ENCODE measurements at places on chromosomes 5 and 9.

DNA sequence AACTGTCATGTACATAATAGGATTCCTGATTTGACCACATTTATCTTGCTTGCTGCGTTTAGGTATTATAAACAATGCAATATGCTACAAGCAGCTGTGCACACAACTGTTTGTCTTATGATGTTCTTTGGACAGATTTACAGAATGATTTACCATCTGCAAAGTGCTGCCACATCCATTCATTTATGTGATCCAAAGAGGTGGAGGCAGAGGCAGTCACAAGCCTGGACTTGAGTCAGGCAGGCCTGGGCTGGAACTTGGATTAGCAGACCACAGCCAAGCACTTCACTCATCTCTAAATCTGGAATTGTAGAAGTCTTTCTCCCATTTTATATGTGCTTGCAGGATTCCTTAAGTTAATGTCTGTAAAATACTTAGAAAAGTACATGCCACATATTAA lies 149.0 kb downstream of the INSYN2B start:
- DNase-seq: no peak

DNA sequence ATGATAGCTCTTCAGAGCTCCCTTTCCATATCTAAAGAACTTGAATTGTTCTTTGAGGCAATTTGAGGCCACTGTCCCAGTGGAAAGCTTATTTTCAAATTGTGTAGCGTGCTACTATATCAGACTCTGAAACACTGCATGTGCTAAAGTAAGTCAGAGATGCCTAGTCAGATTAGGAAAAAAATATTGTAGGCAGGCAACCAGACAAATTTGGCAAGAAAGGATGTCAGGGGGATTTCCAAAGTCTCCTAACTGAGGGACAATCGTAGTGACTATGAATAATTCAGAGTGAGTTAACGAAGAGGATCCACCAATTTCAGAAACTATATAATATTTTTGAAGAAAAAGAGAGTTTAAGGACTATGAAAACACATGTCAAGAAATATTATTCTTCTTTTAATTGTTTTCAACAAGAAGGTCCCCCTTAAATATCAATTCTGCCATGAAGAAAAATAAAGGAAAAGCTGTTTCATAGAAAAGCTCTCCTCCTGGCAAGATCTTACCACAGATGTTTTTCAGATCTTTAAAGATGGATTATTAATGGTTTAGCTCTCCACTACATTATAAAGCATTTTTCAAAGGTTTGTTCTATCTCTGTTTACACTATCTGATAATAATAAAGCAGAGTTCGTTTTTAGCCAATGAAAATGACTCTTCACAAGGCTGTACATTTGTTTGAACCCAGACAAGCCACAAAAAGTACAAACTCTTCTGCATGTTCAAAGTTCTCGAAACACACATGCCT lies 273.5 kb upstream of the PTGER4 start:
- DNase-seq: no peak

- DNase-seq: no peak
These were observed 140.6 kb upstream of the PUM3 start for GRCh38 chr9:2984491-2984890.

DNA sequence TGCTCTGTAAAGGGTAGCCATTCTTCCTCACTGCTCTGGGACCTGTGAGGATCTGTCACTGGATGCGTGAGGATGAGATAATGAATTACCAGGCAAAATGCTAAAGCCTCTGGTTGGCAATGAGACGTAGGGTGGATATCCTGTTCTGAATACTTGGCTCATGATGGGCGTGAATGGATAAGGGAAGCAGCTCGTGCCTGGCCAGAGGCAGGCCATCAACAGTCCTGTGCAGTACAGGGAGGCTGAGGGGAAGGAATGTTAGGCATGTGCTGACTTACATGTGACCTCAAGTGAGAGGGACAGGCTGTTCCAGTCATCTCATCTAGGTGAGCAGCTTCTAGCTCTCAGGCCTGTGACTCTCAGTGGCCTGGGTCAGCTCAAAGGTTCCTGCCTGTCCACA lies 172.8 kb downstream of the CARTPT start:
- no peak for DNase-seq

DNA sequence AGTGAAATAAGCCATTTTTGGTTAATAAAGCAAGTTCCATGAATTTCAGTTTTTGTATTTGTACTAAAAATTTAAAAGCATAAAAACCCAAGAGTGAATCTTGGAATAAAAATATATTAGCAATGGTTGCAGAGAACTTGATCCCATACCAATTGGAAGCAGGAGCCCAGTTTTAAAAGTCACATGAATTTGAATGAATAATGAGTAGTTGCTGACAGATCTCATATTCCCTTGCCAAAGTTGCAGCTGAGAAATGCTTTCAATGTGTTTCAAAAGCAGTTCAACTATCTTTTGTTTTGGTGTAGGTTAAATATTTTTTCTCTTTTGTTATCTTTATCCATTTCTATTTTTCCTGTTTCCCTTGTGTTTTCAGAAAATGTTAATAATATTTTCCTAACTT lies 818.6 kb downstream of the CDH18 start:
- no peak for DNase-seq

- DNase-seq: no peak
These were observed 85.6 kb downstream of the FBXW11 start for GRCh38 chr5:171920765-171921391.

GRCh38 chr5:40945111-40945510 lies 35.8 kb downstream of the C7 start:
- DNase-seq: no peak

- DNase-seq: peak; percentile 54
These were observed at the start of gene ABLIM3 for GRCh38 chr5:149141224-149141956. Gene ABLIM3, plus strand, starts transcription at chr5:149141493. Its CDS starts 603 bp downstream, at chr5:149142096.

DNA sequence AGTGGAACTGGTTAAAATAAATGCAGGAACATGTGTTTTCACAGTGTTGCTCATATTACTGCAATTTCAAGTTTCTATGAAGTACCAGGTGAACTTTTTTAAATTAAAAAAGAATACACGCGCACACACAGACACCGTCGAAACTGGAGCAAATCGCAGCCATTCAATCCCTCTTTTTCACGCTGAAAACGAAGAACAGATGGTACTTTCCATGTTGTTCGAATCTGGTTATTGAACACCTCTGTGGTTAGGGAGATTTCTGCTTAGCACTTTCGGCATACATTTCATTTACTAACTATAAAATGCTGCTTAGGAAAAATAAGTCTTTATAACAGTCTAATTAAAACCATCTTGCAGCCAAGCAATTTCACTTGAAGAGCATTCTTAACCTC lies 6.8 kb downstream of the ZNF608 start:
- DNase-seq: no peak

- DNase-seq: no peak
These were observed 8.1 kb downstream of the PRDM12 start for GRCh38 chr9:130672466-130672865.

DNA sequence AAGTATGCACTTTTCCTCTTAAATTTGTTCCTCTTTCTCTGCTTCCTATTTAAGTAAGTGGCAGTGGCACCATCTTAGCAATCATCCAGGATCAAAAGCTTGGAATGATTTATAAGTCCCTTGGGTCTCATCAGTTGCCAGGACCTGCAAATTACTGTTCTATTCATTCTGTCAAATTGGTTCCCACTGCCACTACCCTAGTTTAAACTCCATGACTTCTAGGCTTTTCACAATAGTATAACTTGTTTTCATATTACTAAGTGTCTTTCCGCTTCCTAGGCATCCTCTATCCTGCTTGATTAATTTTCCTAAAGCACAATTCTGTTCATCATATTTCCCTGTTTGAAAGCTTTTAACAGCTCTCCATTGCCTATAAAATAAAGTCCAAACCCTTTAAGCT lies 363.9 kb upstream of the MEF2C start:
- DNase-seq: no peak

DNA sequence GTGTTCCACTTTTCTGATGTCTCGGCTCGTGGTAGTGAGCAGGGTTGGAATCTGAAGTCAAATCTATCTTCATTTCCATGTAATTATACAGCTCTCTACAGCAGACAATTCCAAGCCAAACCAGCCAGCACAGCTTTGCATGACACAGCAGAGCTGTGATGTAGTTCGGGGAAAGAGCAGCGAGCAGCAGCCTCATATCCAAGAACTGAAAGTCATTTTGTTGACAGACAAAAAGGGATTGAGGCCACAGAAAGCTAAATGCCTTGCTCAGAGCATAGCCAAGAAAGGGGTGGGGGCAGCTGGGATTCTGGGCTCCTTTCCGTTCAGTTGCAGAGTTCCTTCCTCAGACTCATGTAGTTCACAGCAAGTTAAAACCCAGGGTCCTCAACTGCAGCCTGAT lies 32.1 kb downstream of the LCP2 start:
- DNase-seq: no peak

GRCh38 chr5:113526421-113526820 lies 12.9 kb downstream of the YTHDC2 start:
- no peak for DNase-seq

- DNase-seq: no peak
These were observed 41.1 kb downstream of the ERBIN start for GRCh38 chr5:65967288-65968066.

DNA sequence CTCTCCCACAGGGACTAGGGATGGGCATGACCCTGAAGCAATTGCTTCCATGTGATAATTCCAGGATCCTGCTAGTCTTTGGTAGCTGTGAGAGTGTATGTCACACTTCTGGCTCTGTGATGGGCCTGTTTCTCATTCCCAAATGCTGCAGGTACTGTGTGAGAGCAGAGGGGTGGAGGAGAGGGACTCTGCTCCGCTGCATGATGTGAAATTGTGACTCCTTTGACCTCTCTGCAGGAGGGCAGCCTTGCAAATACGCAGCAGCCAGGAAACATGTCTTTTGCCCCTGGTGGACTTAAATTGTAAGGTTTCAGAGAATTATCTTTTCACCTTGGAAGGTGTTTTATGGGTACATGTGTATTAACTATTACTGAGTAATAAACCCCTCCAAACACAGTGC lies 61.6 kb downstream of the SFXN1 start:
- DNase-seq: no peak

GRCh38 chr5:75756981-75757380 lies 39.7 kb upstream of the POC5 start:
- no peak for DNase-seq

DNA sequence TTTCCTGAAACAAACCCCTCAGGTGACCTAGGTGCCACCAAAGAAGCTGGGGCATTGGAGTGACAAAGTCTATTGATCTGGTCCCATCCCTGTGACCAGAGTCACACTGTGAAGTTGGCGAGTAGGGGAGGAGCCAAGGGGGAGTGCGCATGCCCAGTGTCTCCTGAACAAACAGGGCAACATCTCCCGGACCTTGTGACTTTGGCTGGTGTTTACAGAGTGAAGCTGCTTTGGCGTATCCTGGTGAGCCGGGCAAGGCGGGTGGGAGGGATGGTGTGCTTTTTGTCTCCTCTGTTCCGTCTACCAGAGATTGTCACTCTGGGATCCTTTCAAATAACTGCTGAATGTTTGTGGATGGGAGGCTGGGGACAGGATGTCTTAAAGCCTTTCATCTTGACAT lies 204.5 kb downstream of the HSPA4 start:
- DNase-seq: no peak

- DNase-seq: no peak
These were observed at the start of gene SLIT3 for GRCh38 chr5:169300468-169301385. Gene SLIT3, minus strand, starts transcription at chr5:169301139. Its CDS starts 430 bp downstream, at chr5:169300709.

GRCh38 chr5:15753752-15754151 lies 253.8 kb downstream of the FBXL7 start:
- no peak for DNase-seq

GRCh38 chr9:14293801-14294200 lies 20.1 kb downstream of the NFIB start:
- DNase-seq: no peak

DNA sequence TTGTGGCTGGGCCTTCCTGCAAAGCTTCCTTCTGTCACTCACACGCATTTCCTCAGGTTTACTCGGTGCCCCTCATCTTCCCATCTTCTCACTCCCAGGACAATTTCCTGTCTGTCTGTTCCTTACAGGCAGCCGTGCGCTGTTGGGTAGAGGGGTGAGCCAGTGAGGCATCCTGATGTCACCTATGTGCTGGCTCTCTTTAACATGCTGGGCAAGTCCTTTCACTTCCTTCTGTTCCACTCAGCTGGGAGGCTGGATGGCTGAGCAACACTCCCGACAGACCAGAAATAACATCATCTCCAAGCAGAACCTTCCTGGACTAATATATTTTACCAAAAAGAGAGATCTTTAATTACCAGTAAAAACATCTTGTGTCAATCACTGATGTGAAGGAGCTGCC lies 103.0 kb downstream of the HSD17B3 start:
- no peak for DNase-seq

DNA sequence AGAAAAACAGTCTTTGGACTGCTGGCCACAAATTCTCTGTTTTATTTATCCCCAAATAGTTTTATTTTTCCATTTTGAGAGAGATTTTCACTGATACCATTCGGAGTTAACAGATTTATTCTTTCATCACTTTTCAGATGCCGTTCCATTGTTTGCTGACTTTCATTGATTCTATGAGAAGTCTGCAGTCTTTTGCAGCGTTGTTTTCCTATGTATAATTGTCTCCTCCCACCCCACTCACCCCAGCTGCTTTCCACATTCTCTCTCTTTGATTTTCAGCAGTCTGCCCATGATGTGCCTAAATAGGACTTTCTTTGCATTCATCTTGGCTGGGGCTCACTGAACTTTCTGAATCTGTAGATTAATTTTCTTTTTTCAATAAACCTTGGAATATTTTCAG lies 107.6 kb downstream of the C9orf50 start:
- DNase-seq: no peak

DNA sequence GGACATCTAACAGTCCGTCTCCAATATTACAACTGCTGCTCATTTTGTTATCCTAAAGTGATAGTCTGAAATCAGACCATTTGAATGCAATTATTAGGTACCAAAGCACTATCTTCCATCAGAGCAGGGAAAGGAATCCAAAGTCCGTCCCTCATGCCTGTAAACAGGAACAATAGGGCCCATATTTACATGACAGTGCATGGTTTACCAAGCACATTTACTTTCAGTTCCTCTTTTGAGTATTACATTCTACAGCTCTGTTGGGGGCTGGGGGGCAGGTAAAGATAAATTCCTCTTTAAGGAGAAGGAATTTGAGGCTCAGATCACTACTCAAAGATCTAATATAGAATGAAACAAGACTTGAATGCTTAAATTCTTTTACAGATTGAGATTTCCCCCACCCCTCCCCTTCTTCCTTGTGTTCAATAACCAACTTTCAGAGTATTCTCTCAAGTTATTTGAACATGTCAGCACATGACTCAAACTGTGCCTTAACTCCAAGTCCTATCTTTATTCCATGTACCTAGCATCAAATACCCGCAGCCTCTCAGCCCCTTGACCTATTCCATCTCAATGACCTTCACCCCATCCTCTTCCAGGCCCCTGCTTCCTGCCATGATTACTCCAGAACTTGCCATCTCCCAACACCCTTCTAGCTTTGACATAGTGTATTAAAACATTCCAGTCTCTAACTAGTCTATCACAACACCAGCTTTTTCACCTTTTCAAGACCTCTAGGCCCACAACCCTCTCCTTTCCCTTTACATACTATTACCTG lies 71.0 kb downstream of the BRINP1 start:
- DNase-seq: no peak

DNA sequence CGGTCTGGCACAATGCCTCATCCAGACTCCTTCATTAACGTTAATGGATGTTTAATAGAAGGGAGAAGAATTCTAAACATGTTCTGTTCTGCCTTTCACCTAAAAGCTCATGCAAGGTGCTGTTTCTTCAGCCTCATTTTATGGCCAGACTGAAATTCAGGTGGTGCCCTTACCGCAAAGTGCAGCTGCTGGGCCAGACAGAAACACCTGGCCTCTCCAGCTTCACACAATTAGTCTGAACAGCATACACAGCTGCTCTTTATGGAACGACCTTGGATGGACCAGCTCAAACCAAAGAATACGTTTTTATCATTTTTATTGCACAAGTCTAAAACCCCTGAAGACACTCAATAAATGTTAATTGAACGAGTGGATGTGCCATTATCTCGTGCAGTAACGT lies 4.6 kb downstream of the SNCAIP start:
- no peak for DNase-seq
